NCI-H2107 (cell line): ENCODE measurements at places on chromosomes 3 and 15.

DNA sequence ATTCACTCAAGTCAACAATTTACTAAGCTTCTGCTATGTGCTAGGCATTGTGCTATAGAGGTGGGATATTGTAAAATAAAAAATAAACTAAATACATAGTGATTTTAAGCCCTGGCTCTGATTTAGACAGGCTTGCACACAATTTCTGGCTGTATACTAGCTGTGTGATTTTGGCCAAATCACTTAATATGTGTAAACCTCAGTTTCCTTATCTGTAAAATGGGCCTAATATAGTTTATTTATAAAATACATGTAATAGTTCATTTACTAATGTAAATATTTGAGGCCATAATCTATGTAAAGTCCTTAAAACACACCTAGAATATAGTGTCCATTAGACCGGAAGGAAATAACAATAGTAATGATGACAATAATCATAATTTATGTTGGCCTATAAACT lies 363.1 kb downstream of the CLSTN2 start:
- DNase-seq: no peak

GRCh38 chr3:2727610-2728318 lies 382.4 kb downstream of the IL5RA start:
- DNase-seq: no peak

DNA sequence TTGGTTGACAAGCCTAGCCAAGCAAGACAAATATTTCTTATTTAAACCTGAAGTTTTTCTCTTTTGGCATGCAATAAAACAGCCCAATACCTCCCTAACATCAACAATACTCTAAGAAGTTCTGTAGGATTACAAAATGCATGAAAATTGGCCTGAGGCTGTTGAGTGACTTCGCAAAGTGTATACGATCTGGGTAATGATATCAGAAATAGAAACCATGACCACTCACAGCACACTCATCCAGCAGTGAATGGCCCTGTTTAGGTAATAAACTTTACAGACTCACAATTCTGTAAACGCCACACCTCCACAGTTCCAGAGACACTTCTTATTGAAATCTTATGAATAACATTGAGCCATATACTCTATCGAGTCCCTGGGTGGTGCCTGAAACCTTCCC lies 83.0 kb upstream of the NAALADL2 start:
- no peak for DNase-seq

GRCh38 chr3:46998121-46998851 lies 18.8 kb downstream of the NBEAL2 start:
- no peak for DNase-seq

DNA sequence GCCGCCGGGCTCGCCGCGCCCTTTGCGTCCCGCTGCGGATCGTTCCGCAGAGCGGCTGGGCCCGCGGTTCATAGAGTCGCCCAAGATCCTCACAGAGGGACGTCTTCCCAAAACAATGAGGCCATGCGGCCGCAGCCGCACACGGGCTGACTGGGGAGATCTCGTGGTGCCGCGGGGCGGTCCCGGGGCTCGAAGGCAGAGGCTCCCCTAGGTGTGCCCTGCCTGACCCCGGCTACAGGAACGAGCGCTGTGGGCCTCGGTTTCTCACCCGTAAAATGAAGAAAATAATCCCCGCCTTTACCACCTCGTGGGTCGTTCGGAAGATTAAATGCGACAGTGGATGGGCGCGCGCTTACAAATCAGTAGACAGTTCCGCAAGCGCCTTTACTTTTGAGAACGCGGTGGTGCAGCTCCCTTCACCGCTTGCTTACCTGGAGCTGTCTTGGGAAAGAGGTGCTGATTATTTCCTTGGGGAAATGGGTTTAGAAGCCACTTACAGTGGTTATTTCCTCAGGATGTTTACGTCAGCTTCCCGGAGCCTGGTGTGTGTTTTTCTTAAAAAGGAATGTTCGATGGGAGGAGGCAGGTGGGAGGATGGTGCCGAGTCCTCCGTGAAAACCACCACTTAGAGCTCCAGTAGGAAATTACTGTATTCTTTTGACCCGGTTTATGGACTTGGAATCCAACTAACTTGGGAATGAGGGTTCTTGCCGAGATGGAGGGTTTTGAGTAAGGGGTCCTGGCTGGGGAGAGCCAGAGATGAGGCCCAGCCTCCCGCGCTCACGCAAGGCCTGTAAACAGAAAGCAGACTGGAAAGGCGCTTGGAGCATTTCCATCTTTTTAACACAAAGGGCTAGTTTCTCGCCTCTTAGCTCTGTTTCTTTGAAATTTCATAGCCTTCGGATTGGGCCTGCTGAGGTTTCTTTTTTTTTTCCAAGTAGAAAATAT lies 1.9 kb upstream of the MEX3B start:
- no peak for DNase-seq

GRCh38 chr3:143831208-143831607 lies 17.1 kb downstream of the SLC9A9 start:
- DNase-seq: no peak

- DNase-seq: no peak
Measured at GRCh38 chr3:126502656-126503055, 14.9 kb downstream of the UROC1 start.

GRCh38 chr15:38992930-38993329 lies 428.3 kb upstream of the RASGRP1 start:
- DNase-seq: no peak

GRCh38 chr15:76358453-76358852 lies 21.9 kb downstream of the ISL2 start:
- DNase-seq: no peak

- DNase-seq: no peak
Measured at GRCh38 chr3:4660936-4661335, 167.8 kb downstream of the ITPR1 start.

GRCh38 chr15:101481917-101482525 lies 7.5 kb downstream of the PCSK6 start:
- no peak for DNase-seq

- no peak for DNase-seq
Measured at GRCh38 chr15:68618908-68619698, 40.3 kb downstream of the CORO2B start.

GRCh38 chr15:67259379-67259778 lies 4.8 kb downstream of the IQCH start:
- no peak for DNase-seq

GRCh38 chr3:37858742-37859141 lies 2.9 kb upstream of the CTDSPL start:
- no peak for DNase-seq

- no peak for DNase-seq
Measured at GRCh38 chr3:149621218-149622005, 36.4 kb downstream of the WWTR1 start.

DNA sequence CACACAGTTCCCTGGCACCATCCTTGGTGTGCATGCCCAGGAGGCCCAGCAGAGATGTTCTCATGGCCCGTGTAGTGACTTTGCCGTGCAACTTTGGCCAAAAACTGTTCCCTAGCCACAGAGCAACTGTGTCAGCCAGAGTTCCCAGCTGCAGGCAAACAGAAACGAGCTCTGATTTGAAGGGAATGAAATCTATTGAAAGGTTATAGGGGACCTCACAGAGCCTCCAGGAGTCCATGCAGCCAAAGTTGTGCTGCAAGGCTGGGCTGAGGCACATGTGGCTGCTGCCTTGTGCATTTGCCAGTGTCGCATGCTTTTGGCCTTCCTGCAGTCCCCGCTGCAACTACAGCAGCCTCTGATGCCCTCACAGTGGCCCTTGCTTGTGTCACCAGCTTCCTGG lies 70.5 kb downstream of the PLXNA1 start:
- DNase-seq: no peak

GRCh38 chr15:39625856-39626255 lies 45.0 kb downstream of the THBS1 start:
- no peak for DNase-seq

- no peak for DNase-seq
Measured at GRCh38 chr3:172289583-172289982, 158.7 kb downstream of the GHSR start.

GRCh38 chr3:42884324-42884723 lies 8.6 kb upstream of the CYP8B1 start:
- DNase-seq: no peak

DNA sequence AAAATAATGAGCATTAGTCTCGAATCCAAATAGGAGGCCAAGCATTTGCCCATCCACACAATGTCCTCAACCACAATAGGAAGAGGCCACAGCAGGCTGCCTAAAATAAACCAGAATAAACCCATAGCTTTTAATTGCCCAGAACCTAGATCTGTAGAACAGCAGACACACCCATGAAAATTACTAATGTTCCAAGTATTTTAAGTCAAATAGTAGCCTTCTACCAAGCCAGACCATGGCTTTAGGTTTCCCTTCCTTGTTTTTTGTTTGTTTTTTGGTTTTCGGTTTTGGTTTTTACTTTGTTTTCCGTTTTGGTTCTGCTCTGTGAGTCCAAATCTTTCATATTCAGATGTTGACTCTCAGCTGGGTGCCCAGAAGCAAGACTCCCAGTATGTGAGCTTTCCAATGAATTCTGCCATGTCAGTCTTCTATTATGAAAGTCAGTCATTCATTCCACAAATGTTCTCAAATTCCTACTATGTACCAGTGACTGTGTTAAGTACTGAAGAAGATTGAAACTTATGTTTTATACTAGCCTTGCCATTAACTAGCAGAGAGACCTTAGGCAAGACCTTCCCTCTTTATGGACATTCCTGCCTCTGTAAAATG lies 57.8 kb upstream of the BOC start:
- DNase-seq: no peak

- DNase-seq: no peak
Measured at GRCh38 chr3:98733053-98733811, 29.9 kb upstream of the ST3GAL6 start.

- no peak for DNase-seq
Measured at GRCh38 chr3:51393564-51393963, 2.5 kb downstream of the RBM15B start.

GRCh38 chr3:193157051-193157450 lies 84.0 kb upstream of the PLAAT1 start:
- DNase-seq: no peak

- no peak for DNase-seq
Measured at GRCh38 chr3:4581498-4581897, 88.3 kb downstream of the ITPR1 start.

DNA sequence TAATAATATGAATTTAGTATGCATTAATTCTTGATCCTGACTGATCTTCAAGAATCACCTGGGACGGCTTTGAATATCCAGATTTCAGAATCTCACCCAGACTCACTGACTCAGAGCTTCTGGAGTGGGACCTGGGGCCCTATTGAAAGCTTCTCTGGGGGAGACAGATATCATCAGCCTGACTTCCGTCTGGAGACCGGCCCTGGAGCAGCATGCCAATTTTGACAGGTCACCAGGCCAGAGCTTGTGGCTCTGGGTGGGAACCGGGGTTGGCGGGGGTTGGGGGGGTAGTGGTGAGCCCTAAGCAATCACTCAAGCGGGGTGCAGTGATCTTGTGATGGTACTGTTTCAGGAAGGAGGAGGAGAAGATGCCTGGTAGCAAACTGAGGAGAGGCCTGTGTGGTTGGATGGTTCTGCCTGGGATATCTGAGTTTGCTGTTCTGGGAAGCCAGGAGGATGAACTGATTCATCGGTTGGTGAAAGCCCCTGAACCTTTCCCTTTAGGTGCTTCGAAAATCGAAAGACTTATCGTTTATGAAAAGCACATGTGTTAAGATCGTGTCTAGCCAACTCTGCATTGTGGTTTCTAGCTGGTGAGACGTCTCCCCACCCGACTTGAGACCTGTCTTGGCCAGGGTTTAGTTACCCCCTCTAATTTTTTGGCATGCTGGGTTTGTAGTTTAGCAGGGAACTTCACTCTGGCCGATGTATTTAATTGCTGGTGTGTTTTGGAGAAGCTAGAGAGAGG lies 263.9 kb upstream of the C2CD4B start:
- DNase-seq: no peak

DNA sequence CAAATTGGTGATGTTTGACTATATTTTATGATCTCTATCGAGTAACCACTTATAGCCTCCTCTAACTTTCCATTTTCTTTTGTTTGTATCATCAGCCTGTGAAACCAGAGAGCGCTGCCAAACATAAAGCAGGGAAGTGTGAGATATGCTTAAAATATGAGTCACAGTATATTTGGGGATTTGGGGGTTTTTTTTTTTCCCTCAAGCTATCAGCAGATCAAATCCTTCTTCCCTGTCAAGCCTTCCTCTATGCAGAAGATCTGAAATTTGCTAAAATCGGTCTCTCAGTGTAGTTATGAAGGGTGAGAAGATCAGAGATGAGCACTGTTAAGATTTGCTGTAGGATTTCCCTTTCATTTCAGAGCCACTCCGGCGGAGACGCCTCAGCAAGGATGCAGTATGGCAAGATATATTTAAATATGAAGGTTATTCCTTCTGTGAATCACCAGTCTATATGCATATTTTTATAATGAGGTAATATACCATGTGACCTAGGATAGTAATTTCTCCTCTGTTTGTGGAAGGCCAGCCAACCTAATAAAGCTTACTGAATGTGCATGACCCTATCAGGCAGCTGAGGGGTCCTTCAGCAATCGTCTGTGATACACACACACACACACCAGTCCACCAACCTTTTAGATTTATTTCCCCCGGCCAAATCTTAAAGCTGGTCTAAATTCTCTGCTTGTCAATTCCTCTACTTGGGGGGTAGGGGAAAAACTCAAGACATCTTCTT lies 474.1 kb downstream of the FOXP1 start:
- no peak for DNase-seq

DNA sequence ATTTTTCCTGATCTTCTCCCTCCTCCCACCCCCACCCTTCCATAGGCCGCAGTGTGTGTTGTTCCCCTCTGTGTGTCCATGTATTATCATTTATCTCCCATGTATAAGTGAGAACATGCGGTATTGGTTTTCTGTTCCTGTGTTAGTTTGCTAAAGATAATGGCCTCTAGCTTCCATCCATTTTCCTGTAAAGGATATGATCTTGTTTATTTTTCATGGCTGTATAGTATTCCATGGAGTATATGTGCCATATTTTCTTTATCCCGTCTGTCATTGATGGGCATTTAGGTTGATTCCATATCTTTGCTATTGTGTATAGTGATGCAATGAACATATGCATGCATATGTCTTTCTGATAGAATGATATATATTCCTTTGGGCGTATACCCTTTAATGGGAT lies 173.3 kb upstream of the NAALADL2 start:
- DNase-seq: no peak

- no peak for DNase-seq
Measured at GRCh38 chr3:169007145-169007544, 656.4 kb downstream of the MECOM start.

- DNase-seq: no peak
Measured at GRCh38 chr3:55177749-55178148, 249.9 kb upstream of the LRTM1 start.

DNA sequence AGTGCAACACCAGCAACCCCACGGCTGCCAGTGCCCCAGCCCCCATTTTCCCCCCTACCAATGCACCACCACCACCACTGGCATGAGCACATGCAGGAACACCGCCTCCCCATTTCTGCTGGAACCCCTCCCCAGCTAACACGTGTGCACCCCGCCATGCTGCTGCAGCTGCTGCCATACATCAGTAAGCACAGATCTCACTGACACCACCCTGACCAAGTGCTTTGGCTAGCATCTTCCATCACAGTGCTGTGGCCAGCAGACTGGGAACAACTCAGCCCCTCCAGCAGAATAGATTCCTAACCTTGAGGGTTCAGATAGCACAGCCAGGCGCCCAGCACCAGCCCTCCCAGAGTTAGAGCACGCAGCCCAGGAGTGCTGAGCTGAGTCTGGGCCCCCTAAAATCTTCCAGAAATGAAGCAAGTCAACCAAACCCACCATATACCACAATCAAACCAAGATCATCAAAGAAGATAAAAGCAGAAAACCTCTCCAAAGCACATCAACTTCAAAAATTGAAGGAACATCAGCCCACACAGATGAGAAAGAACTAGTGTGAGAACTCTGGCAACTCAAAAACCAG lies 81.2 kb upstream of the CDV3 start:
- no peak for DNase-seq

- DNase-seq: no peak
Measured at GRCh38 chr3:60199306-60199705, 1051.9 kb downstream of the FHIT start.

- no peak for DNase-seq
Measured at GRCh38 chr15:97706059-97706458, 254.4 kb upstream of the ARRDC4 start.
